CD4-positive, alpha-beta memory T cell (primary cell): ENCODE measurements at places on chromosomes 7 and 10. TPM values are rescaled to one million over a fixed set of nuclear protein-coding genes. Genes with fewer than 3 reads are reported as not detected.

MACC1 gene
- 0.09 TPM for total RNA-seq

FOXP2 gene
- not detected for total RNA-seq

ARHGAP21 gene
- 28.0 TPM for total RNA-seq

MUC12 gene
- not detected for total RNA-seq

RASA4B gene
- 15.2 TPM for total RNA-seq

HNRNPF gene
- total RNA-seq: 204 TPM

DNA sequence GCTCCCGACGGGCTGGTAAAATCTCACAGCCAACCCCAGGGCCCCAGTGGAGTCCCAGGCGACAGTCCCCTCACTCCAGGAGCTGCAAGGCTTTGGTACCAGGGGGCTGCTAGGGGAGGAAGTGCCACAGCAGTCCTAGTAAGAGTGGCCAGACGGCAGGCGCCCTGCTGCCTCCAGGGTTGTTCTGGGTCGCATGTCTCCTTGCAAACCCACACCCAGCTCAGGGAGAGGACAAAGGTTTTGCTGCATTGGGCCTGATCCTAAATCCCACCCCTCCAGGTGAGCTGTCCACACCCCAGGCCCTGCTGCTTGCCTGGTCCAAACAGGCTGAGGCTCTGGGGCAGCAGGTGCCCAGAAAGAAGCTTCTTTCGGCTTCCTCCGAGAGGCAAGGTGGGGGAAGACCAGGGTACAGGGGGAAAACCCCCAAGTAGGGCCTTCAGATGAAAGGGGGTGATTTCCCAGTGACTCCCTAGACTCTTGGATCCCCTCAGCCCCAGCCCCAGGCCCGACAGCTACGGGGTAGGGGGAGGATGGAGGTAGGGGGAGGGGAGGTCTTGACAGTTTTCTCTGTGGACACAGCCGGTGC, 4.2 kb upstream of the KCP start:
- DNase-seq: no peak
- no peaks in the 10 kb centered on the region for H3K36me3 ChIP-seq
- H3K4me3 ChIP-seq: no peak overlapping the region
- H3K27ac ChIP-seq: no peak overlapping the region
- peaks cover 4% of the 10 kb centered on the region for H3K4me1 ChIP-seq
- peaks cover 6% of the 10 kb centered on the region for H3K27me3 ChIP-seq

DNA sequence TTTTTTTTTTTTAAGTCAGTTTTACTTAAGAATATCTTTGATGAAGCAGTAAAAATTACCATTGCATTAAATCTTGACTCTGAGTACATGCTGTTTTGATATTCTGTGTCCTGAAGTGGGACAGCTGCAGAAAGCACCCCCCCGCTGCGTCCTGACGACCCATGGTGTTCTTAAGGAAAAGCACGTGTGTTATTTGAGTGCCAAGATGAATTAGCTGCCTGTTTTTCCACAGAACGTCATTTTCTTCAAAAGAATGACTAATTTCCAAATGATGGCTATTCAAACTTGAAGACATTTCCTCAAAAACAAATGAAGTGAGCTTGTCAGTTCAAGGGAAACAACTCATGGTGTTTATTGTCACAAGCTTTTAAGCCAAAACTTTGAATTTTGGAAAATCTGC, 45.9 kb downstream of the CREM start:
- H3K36me3 ChIP-seq: no peaks in the 10 kb centered on the region
- no peaks in the 10 kb centered on the region for H3K27me3 ChIP-seq
- no peak overlapping the region for H3K4me3 ChIP-seq
- H3K4me1 ChIP-seq: no peaks in the 10 kb centered on the region
- DNase-seq: no peak
- no peak overlapping the region for H3K27ac ChIP-seq

- H3K27ac ChIP-seq: no peak overlapping the region
- H3K27me3 ChIP-seq: no peaks in the 10 kb centered on the region
- H3K4me3 ChIP-seq: no peak overlapping the region
- no peaks in the 10 kb centered on the region for H3K4me1 ChIP-seq
- H3K36me3 ChIP-seq: no peaks in the 10 kb centered on the region
These were observed 63.4 kb downstream of the MYL10 start for GRCh38 chr7:101565601-101566209.

- H3K27me3 ChIP-seq: no peaks in the 10 kb centered on the region
- H3K36me3 ChIP-seq: no peaks in the 10 kb centered on the region
- H3K27ac ChIP-seq: no peak overlapping the region
- no peaks in the 10 kb centered on the region for H3K4me1 ChIP-seq
- H3K4me3 ChIP-seq: no peak overlapping the region
These were observed 119.7 kb upstream of the PPP2R2D start for GRCh38 chr10:131781076-131781475.

DNA sequence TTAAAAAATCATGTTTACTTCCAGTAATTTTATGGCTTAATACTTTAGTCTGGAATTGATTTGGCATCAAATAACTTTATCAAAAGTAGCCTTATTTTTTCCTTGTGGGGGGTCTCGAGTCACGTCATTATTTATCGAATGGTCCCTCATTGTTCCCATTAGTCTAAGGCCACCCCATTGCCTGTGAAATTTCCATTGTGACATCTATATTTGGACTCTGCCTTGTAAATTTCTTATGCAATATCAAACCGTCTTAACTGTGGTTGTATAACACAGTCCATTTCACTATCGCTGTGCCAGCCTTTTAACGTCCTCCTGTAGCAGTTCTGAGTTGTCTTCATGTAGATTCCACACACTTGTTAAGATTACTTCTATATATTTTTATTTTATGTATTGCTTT, 103.9 kb upstream of the RET start:
- H3K4me3 ChIP-seq: no peak overlapping the region
- no peaks in the 10 kb centered on the region for H3K27me3 ChIP-seq
- H3K27ac ChIP-seq: no peak overlapping the region

DNA sequence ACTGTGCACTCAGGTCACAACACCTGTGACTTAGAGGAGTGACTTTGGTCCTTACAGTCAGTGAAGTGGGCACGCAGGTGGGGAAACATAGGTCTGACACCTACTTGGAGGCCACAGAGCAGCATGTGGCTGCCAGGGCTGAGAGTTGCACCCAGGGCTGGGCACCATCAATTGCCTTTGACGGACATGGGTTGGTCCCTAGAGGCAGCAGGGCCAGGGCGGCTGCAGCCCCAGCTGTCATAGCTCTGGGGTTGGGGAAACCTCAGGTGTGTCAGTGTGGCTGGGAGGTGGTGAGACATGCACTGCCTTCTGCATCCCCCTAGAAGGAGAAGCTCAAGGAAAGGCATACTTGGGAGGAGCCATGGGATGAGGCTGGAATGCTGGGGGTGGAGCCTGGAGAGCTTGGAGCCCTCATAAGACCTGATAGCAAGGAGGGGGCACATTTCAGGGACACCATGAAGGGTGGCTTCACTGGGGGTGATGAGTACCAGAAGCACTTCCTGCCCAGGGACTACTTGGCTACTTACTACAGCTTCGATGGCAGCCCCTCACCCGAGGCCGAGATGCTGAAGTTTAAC, at the start of gene INMT:
INMT (plus strand) TSS at position 440 of the 578 bp plus-strand sequence; CDS start at position 456, 16 bp downstream.
- no peaks in the 10 kb centered on the region for H3K36me3 ChIP-seq
- H3K4me1 ChIP-seq: no peaks in the 10 kb centered on the region
- H3K4me3 ChIP-seq: no peak within 1 kb of the TSS
- no peak within 1 kb of the TSS for H3K27ac ChIP-seq
- no peaks in the 10 kb centered on the region for H3K27me3 ChIP-seq

DNA sequence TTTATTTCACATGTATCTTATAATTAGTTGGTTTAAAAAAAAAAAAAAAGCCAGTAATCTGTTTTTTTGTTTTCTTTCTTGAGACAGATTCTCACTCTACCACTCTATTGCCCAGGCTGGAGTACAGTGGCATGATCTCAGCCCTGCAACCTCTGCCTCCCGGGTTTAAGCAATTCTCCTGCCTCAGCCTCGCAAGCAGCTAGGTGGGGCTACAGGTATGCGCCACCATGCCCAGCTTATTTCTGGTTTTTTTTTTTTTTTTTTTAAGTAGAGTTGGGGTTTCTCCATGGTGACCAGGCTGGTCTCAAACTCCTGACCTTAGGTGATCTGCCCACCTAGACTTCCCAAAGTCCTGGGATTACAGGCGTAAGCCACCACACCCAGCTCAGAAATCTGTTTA, 34.1 kb upstream of the CAPZA2 start:
- no peak for DNase-seq
- no peaks in the 10 kb centered on the region for H3K27me3 ChIP-seq
- H3K36me3 ChIP-seq: no peaks in the 10 kb centered on the region
- H3K27ac ChIP-seq: no peak overlapping the region
- H3K4me3 ChIP-seq: no peak overlapping the region

GRCh38 chr10:1402016-1402770, 335.1 kb downstream of the ADARB2 start:
- H3K4me1 ChIP-seq: no peaks in the 10 kb centered on the region
- no peaks in the 10 kb centered on the region for H3K27me3 ChIP-seq
- no peak overlapping the region for H3K4me3 ChIP-seq
- no peaks in the 10 kb centered on the region for H3K36me3 ChIP-seq

GRCh38 chr7:94011714-94012353, 7.7 kb upstream of the BET1 start:
- H3K27ac ChIP-seq: no peak overlapping the region
- no peak for DNase-seq
- no peaks in the 10 kb centered on the region for H3K27me3 ChIP-seq
